ENCODE measurements at places on chromosomes 7 and 10.

GRCh38 chr10:1203216-1203615 is 147.0 kb downstream of the WDR37 start:
- no peak for DNase-seq

GRCh38 chr10:126437635-126438406 is 49.5 kb upstream of the ADAM12 start:
- no peak for DNase-seq

DNA sequence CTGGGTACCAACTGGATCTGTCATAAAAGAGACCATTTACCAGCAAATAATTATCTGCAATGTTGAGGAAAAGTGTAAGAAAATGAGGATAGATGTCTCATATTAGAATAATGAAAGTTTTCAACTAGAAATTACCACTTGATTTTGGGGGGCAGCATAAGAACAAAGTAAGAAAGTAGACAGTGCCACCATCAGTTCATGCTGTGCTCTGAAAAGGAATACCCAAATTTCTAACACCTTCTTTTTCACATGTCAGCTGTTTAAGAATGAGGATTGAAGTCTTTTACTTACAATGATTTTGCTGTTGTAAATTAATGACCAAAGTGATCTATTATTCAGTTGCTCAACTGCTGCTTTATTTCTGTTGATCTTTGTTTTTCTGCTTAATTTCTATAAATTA is 578.3 kb downstream of the ETV1 start:
- DNase-seq, result no peak

- no peak for DNase-seq
Measured at GRCh38 chr7:133754708-133755107, 372.4 kb upstream of the LRGUK start.

- DNase-seq, result no peak
Measured at GRCh38 chr7:148503900-148504487, 86.6 kb upstream of the C7orf33 start.

GRCh38 chr7:30984359-30985107 is 20.8 kb downstream of the GHRHR start:
- DNase-seq, result no peak
